ENCODE measurements at places on chromosomes 3 and 15.
A peak's percentile ranks its signal among the peaks of the same experiment; 100 is the strongest.

DNA sequence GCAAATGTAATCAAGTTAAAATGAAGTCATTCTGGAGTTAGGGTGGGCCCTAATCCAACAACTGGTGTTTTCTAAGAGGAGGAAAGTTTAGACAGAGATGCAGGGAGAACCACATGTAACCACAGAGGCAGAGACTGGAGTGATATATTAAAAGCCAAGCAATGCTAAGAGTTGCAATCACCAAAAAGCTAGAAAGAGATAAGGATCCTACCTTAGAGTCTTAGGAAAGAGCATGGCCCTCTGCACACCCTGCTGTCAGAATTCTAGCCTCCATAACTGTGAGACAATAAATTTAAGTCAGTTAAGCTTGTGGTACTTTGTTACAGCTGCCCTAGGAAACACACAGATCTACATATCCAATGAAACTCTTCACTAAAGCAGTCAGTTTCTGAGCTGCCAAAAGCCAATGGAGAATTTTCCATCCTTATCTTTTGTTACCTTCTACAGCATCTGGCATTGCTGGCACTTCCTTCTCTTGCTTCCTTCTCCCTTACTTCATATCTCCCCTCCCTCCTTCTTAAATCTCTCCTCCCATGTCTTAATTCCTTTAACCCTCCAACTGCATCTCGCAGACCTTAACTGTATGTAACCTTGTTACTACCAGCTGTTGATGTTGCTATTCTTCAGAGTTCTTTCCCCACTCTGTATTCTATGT is 11.2 kb downstream of the DCBLD2 start:
- DNase-seq, result no peak

GRCh38 chr15:79154483-79155135 is 64.0 kb upstream of the RASGRF1 start:
- DNase-seq, result no peak

- DNase-seq, result no peak
Measured at GRCh38 chr3:141386611-141387111, 18.4 kb downstream of the ZBTB38 start.

GRCh38 chr15:74349241-74349778 is 18.1 kb downstream of the CYP11A1 start:
- no peak for DNase-seq

- no peak for DNase-seq
Measured at GRCh38 chr3:191321019-191321767, 8.0 kb upstream of the CCDC50 start.

GRCh38 chr3:101325393-101326134 is 5.2 kb upstream of the IMPG2 start:
- no peak for DNase-seq

DNA sequence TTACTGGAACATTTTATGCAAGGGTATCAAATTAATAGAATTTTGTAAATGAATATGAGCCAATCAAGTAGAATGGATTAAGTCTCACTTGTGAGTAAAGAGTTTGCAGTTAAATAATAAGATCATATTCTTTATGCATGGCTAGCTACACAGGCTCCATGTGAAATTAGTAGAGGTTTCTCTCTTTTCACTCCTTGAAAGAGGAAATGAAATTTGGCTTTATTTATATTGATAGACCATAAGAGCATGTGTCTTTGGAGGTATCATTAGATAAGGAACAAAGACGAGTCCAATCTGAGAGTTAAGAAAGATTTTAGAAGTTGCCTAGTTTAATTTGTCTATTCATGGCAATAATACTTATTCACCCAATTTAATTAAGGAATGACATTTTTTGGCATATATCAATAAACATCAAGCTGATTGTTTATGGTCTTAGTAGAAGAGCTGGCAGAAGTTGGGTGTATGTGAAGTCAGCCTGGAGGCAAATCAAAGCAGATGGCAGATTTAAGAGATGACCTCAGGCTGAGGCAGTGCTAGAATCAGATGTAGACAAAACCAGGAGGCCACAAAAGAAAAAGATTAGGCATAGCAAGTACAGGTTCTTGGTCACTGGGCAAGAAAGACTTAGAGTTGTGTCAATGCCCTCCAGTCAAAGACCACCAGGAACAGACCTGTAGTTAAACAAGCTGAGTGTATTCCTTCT is 406.5 kb upstream of the ARHGEF26 start:
- no peak for DNase-seq

DNA sequence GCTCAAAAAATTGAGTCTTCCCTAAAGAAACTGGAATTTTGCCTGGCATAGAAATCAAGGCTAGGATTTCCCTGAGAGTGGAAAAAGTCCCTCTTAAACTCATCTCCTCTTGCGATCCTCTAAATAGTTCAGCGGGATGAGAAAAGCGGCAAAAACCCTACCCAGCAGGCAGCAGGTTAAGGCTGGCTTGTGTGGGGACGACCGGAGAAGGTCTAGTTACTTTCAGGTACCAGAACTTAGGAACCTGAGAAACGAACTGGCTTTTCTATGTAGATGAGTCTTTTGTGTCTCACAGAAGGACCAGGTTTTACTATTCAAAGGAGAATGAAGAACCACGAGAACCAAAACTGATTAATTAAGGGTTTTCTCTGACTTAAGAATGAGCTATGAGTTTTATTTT is 523.7 kb upstream of the TGFBR2 start:
- DNase-seq, result no peak

DNA sequence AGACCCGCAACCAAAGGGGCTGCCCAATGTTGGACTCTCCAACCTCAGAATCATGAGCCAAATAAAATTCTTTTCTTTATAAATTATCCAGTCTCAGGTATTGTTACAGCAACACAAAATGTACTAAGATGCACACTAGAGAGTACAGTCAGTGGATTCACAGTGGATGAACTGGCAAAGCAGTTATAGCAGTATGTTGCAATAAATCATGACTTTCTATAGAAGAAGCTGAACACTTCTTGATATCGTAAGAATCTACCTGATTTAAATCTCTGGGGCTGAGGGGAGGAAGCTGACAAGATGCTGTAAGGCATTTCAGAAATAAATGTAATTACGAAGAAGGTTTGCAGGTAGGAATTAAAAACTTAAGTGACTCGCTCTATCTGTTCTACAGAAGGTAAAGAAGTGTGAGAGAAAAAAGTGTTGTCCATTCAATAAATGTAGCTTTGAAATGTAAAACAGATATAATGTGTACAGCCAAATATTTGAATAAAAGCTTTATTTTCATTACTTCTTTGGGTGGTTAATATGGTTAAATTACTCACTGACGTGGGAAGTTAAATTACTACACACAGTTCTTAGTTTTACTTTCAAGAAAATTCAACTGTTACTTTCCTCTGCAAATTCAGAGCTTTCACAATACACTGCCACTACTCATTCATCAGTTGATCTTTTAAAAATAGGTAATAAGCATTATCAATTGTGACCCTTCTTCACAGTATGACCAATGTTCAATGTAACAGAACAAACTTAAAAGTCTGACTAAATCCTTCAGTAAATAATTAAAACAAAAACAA is 439.1 kb downstream of the SHQ1 start:
- DNase-seq, result no peak

DNA sequence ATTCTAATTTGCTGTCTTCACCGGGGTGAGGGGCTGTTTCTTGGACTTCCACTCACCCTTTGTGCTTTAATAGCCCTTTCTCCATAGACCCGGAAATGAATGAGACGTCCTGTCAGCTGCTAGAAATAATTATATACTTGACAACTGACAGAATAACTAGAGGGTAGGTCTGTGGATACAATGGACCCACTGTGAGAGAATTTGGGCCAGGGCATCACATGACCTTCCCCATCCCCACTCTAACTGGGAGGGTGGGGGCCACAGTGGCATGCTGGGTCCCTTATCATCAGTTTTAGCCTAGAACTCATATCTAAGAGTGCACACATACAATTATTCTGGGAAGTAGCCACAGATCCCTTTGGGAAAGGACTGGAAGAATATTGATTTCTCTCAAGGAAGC is 25.9 kb upstream of the MINAR1 start:
- no peak for DNase-seq

DNA sequence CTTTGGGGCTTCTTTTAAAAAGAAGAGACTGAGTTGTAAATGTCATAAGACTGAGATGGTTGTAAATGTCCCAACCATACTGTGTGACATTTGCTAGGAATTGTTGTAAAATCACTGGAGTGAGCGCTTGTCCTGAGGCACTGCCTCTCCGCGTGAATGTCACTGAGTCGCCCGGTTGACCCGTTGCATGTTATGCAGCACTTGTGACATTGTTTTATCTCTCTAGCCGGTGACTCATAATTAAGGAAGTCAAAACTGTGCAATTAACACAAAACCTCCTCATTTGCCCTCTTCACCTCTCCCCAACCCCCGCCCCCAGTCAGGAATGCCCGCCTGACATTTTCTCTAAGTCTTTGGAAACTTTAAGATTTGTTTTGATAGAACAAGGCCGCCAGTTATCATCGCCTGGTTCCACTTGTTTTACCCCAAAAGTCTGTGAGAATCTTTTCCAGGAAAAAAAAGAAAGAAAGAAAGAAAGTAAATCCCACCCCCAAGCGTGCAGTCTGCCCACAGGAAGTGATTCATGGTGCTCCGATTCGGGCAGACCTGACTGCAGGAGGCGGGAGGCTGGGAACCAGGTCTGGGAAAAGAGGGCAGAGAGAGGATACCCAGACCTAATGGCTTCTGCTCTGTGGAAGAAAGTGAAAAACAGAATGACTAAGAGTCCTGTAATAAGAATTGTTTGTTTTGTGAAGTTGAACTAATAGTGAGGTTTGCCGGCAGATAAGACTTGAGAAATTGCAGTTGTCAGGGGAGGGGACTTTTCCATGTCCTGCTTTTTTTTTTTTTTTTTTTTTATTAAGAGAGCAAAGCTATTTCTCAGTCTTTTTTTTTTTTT is 84.8 kb downstream of the SMAD3 start:
- DNase-seq, result peak; percentile 94

- DNase-seq, result no peak
Measured at GRCh38 chr3:62371720-62372591, 1.4 kb downstream of the FEZF2 start.

DNA sequence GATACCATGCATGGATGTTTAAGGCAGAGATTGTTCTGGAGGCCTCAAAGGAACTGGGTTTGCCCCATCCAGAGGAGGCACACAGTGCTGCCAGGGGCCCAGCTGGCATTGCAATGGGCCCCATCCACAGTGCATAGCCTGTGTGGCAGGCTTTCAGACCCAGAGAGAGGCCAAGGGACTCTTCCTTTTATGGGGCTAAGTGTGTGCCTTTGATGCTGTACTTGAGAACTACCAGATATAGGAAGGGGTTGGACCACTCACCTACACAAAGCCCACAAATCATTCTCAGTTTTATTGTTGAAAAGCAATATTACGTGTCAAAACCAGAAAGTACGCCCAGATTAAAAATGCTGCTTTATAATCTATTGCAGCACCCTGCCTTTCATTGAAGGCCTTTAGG is 134.9 kb downstream of the EPHB1 start:
- no peak for DNase-seq

GRCh38 chr3:89570465-89570864 is 463.0 kb downstream of the EPHA3 start:
- DNase-seq, result no peak

- no peak for DNase-seq
Measured at GRCh38 chr3:79052054-79052681, 715.6 kb downstream of the ROBO1 start.

- no peak for DNase-seq
Measured at GRCh38 chr15:36951731-36952247, 148.6 kb downstream of the MEIS2 start.

- no peak for DNase-seq
Measured at GRCh38 chr3:27171113-27171512, 198.1 kb downstream of the NEK10 start.

DNA sequence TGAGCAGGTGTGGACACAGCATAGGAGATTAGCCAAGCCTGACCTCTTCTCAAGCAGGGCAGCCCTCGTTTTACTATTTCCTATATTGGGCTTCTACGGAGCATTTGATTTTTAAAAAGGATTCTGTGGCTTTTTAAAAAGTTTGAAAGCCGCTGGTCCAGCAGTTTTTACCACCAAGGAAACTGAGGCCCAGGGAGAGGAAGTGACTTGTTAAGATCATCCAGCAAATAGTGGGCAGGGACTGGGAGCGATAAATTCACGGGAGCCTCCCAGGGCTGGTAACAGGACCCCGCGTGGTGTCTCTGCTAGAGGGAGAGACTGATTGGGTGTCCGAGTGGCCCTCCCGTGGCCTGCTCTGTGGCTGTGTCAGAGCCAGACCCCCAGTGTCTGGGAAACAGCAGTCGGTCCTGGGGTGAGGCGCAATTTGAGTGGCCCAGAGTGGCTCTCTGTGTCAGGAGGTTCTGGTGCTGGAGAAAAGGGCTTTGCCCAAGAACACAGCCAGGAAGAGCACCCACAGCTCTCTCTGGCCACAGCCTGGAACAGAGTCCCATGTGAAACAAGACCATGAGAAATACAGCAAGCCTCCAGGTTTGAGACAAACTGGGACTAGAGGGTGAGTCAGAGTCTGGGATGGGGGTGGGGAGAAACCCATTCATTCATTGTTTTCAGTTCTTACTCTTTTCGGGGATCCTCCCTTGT is 4.2 kb downstream of the FURIN start:
- no peak for DNase-seq

DNA sequence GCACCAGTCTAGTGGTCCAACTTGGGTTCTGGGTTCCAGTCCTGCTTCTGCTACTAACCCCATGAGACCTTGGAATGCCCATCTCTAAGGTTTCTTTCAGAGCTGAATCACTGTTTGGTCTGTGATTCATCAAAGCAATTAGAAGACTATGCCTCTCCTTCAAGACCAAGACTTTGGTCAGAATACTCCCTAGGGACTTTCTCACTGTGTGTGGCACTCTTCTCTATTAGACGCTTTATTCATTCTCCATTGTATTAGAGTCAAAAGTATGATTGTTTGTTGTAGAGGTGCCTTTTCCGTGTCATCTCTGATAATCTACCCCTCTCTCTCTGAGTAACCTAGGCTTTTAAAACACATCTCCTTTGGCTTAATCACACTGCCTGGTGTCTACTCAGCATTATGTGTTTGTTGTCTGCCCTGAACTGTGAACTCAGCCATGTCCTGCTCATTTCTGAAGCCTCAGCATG is 90.5 kb downstream of the LPP start:
- no peak for DNase-seq

DNA sequence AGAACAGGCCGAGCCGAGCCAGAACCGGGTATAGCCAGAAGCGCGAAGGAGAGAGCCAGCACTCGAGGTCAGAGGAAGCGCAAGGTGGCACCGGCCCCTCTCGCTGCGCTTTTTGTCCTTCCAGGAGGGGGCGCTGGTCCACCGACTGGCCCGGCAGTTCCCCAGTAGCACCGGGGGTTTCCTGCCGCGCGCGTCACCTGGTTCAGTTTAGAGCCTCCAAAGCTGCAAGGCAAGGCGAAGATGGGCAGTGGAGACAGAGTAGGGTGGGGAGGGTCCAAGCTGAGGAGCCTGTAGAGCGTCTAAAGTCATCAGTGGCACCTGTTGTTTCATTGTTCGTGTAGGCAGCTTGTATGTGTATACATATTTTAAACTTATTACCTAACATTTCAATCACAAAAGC is 7.6 kb upstream of the NR2E3 start:
- DNase-seq, result no peak

- DNase-seq, result no peak
Measured at GRCh38 chr3:69720824-69721223, 18.4 kb upstream of the MITF start.

GRCh38 chr3:150371741-150372254 is 36.3 kb upstream of the TSC22D2 start:
- peak; percentile 100 for DNase-seq
